Activated CD8-positive, alpha-beta memory T cell treated with anti-CD3 and anti-CD28 coated beads, Interleukin-2, amount 10 ng/mL, durations not matched to agents 7 days and 5 days (primary cell): ENCODE measurements at places on chromosomes 1 and 21.

- no peak for DNase-seq
- H3K4me1 ChIP-seq, result no peaks in the 10 kb centered on the region
- no peak overlapping the region for H3K27ac ChIP-seq
- peaks cover 2% of the 10 kb centered on the region for H3K27me3 ChIP-seq
Observed at GRCh38 chr1:230831771-230832170, 36.5 kb downstream of the C1orf198 start.

DNA sequence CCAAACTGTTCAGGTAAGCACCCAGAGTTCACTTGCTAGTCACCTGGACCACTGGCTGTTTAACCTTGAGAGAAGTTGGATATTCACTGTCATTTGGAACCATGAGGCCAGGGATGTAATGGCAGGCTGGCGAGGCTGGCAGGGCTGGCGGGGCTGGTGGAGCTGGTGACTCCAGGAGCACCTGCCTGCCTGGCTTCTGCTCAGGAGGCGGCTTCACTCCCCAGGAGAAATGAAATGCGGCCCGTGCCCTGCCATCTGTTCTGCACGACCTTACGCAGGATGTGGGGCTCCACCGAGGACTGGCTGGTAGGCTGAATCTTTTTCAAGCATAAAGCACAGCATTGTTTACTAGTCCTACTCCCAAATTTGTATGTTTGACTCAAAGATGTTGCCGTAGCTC, 22.7 kb upstream of the MX1 start:
- H3K4me1 ChIP-seq, result no peaks in the 10 kb centered on the region
- DNase-seq, result no peak
- peaks cover 77% of the 10 kb centered on the region for H3K36me3 ChIP-seq
- no peak overlapping the region for H3K27ac ChIP-seq
- no peaks in the 10 kb centered on the region for H3K27me3 ChIP-seq
- H3K4me3 ChIP-seq, result no peak overlapping the region

- DNase-seq, result peak; percentile 25
- no peaks in the 10 kb centered on the region for H3K36me3 ChIP-seq
- H3K4me1 ChIP-seq, result no peaks in the 10 kb centered on the region
Observed at GRCh38 chr21:42346866-42347600, 3.8 kb downstream of the TFF2 start.

GRCh38 chr1:41280202-41281032, 38.3 kb upstream of the SCMH1 start:
- H3K36me3 ChIP-seq, result no peaks in the 10 kb centered on the region
- H3K27me3 ChIP-seq, result peaks cover 37% of the 10 kb centered on the region
- no peak overlapping the region for H3K27ac ChIP-seq
- no peak for DNase-seq

DNA sequence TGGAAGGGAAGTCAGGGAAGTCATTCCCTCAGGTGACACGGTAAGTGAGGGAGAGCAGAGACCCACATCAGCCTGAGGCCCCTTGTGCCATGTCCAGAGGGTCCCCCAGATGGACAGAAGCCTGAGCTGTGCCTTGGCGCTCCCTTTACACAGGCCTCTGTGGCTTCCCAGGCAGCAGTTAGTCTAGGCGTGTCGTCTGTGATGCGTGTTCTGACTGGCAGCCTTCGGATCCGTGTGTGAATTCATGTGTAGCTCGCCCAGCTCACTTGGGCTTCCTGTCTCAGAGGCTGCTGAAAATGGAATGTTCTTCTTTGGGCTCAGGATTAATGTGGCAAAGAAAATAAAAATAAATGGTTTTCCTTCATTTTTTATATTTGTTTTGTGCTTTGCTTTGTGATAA, 28.3 kb downstream of the PRMT2 start:
- H3K27ac ChIP-seq, result no peak overlapping the region
- H3K4me3 ChIP-seq, result no peak overlapping the region
- peaks cover 25% of the 10 kb centered on the region for H3K4me1 ChIP-seq
- H3K36me3 ChIP-seq, result peaks cover 5% of the 10 kb centered on the region

DNA sequence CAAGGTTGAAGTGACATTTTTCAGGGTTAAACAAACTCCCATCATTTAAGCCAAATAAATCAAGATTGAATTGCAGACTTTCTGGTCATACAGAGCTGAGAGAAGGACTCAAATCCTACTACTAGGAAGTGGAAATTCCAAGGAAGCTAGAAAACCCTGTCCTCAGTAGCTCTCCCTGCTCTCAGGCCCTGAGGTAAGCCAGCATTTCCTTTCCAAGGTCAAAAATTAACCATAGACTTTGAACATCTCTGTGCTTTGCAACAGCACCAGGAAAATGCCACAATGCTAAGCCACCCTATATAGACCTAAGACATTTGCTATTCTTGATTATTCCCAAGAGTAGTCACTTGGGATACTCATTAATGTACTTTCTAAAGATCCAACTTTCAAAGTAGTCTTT, 45.1 kb downstream of the LUZP1 start:
- no peak overlapping the region for H3K27ac ChIP-seq
- no peaks in the 10 kb centered on the region for H3K36me3 ChIP-seq
- no peak overlapping the region for H3K4me3 ChIP-seq

DNA sequence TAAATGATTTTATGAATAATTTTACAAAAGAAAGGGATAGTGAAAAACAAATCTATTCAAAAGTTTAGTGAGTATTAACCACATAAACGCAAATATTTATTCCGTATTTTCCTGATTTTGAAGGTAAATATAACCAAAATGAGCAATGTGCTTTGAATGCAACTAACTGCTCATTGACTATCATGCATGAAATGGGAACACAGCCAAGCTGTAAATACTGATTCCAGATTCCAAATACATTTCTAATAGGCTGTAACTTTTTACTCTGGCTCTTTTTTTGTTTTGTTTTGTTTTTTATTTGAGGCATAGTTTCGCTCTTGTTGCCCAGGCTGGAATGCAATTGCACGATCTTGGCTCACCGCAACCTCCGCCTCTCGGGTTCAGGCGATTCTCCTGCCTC, 41.8 kb downstream of the SELENOF start:
- no peak overlapping the region for H3K4me3 ChIP-seq
- H3K27ac ChIP-seq, result no peak overlapping the region
- H3K27me3 ChIP-seq, result no peaks in the 10 kb centered on the region

- no peak overlapping the region for H3K4me3 ChIP-seq
- DNase-seq, result peak; percentile 81
- H3K27me3 ChIP-seq, result no peaks in the 10 kb centered on the region
- H3K36me3 ChIP-seq, result peaks cover 5% of the 10 kb centered on the region
Observed at GRCh38 chr1:62271948-62272728, 47.1 kb downstream of the KANK4 start.

- H3K27me3 ChIP-seq, result peaks cover 3% of the 10 kb centered on the region
- no peaks in the 10 kb centered on the region for H3K36me3 ChIP-seq
- no peak overlapping the region for H3K4me3 ChIP-seq
- H3K4me1 ChIP-seq, result no peaks in the 10 kb centered on the region
Observed at GRCh38 chr1:91374086-91374485, 30.6 kb downstream of the HFM1 start.

DNA sequence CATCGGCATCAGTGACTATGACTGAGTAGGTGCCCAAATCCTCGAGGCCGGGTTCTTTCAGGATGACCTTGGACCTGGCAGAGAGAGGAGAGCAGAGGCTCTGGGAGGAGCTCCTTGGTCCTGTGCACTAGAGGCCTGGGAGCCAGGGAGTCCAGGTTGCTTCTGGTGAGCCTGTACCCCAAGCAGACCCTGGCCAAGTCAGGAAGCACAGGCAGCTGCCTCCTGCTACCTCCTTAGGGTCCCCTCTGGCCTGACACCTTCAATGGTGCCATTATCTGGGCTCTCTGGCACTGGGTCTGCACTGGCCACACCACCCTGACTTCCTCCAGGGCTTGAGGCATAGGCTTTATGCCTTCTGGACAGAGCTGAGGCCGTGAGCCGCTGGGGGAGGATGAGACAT, 37.7 kb downstream of the MYOM3 start:
- peaks cover 10% of the 10 kb centered on the region for H3K27me3 ChIP-seq
- H3K27ac ChIP-seq, result no peak overlapping the region
- H3K4me1 ChIP-seq, result peaks cover 4% of the 10 kb centered on the region
- no peak for DNase-seq

DNA sequence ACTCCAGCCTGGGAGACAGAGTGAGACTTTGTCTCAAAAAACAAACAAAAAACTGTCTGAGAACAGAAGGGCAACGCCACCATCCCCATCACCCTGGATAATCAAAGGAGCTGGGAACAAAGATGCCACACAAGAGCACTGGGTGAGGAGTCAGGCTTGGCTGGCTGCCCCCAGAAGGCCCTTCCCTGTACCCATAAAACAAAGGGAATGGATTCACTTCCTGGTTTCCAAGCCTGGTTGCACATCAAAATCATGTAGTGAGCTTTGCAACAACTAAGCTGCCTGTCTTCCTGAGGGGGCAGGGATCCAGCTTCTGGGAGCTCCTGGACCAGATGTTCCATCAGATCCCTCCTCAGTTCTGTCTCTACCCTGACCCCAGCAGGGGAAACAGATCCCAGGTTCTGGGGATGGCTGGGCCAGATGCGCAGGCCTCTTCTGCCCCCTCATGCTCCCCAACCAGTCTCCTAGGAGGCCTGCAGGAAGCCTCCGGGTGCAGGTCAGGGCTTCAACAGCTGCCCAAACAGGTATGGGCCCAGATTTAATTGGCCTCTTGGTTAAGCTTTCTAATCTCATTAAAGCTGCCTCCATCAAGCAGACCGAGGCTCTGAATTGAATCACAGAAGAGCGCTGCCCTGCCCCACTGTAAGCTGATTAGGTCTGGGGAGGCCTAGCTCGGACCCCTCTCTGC, 97.8 kb downstream of the MRPL37 start:
- no peak overlapping the region for H3K27ac ChIP-seq
- H3K27me3 ChIP-seq, result no peaks in the 10 kb centered on the region
- peaks cover 37% of the 10 kb centered on the region for H3K4me1 ChIP-seq

DNA sequence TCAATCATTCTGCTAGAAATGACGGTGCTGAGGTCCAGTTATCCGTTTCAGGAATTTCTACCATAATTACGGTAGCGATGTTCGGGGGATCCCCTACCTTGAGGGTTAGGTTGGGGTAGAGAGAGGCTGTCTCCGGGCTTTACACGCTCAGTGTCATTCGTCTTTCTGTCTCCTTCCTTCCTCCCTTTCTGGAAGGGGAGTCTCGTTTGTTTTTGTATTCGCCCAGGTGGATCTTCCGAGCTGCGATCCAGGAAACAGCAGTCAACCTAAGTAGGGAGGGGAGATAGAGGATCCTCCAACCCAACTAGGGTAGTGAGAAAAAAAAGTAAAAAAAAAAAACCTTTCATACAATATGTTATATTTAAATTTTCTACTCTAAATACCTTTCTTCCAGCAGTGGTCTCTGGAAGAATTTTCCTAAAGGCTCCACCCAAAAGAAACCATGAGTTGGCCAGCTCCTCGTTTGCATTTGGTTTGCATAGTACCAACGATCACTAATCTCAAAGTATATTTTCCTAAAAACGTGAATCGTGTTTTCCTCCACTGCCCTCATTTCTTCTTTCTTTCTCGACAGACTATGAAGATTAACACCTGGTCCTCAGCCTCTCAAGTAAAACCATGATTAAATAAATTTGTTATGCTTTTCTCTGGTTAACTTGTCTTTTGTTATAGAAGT, 611 bp upstream of the PIK3C2B start:
- no peak for DNase-seq
- peak overlapping the region; percentile 77 for H3K4me3 ChIP-seq
- H3K36me3 ChIP-seq, result no peaks in the 10 kb centered on the region
- H3K27ac ChIP-seq, result peak overlapping the region; percentile 86
- peaks cover 44% of the 10 kb centered on the region for H3K4me1 ChIP-seq

GRCh38 chr1:67590329-67590728, 94.7 kb upstream of the GADD45A start:
- H3K36me3 ChIP-seq, result no peaks in the 10 kb centered on the region
- H3K4me1 ChIP-seq, result no peaks in the 10 kb centered on the region
- no peak overlapping the region for H3K4me3 ChIP-seq
- H3K27ac ChIP-seq, result no peak overlapping the region
- peaks cover 6% of the 10 kb centered on the region for H3K27me3 ChIP-seq

GRCh38 chr1:230487773-230488428, 61.8 kb upstream of the PGBD5 start:
- H3K27ac ChIP-seq, result no peak overlapping the region
- no peaks in the 10 kb centered on the region for H3K4me1 ChIP-seq
- H3K4me3 ChIP-seq, result no peak overlapping the region
- DNase-seq, result no peak

- H3K27ac ChIP-seq, result no peak overlapping the region
- H3K27me3 ChIP-seq, result peaks cover 12% of the 10 kb centered on the region
- no peak overlapping the region for H3K4me3 ChIP-seq
- no peak for DNase-seq
- no peaks in the 10 kb centered on the region for H3K36me3 ChIP-seq
- no peaks in the 10 kb centered on the region for H3K4me1 ChIP-seq
Observed at GRCh38 chr1:209989525-209989924, 51.5 kb downstream of the SYT14 start.

DNA sequence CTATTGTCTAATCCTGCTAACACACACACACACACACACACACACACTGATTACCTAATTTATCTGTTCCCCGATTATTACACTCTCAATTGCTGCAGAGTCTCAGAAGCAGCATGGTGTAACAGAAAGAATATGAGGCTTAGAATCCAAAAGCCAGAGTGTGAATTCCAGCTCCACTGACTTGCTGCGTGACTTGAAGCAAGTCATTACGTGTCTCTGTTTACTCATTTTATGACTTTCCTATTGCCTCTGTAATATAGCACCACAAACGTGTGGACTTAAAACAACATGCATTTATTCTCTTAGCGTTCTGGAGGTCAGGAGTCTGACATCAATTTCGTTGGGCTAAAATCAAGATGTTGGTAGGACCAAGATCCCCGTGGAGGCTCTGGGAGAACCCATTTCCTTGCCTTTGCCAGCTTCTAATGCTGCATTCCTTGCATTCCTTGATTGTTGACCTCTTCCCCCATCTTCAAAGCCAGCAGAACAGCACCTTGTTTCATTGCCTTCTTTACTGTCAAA, 55.9 kb upstream of the ATP5PO start:
- no peak for DNase-seq
- peak overlapping the region; percentile 3 for H3K27ac ChIP-seq
- no peaks in the 10 kb centered on the region for H3K27me3 ChIP-seq
- no peak overlapping the region for H3K4me3 ChIP-seq
- peaks cover 53% of the 10 kb centered on the region for H3K36me3 ChIP-seq
- H3K4me1 ChIP-seq, result peaks cover 58% of the 10 kb centered on the region

GRCh38 chr1:10555635-10556429, 81.1 kb downstream of the PEX14 start:
- H3K36me3 ChIP-seq, result no peaks in the 10 kb centered on the region
- H3K4me1 ChIP-seq, result peaks cover 4% of the 10 kb centered on the region
- no peak overlapping the region for H3K4me3 ChIP-seq
- DNase-seq, result no peak
- no peaks in the 10 kb centered on the region for H3K27me3 ChIP-seq

DNA sequence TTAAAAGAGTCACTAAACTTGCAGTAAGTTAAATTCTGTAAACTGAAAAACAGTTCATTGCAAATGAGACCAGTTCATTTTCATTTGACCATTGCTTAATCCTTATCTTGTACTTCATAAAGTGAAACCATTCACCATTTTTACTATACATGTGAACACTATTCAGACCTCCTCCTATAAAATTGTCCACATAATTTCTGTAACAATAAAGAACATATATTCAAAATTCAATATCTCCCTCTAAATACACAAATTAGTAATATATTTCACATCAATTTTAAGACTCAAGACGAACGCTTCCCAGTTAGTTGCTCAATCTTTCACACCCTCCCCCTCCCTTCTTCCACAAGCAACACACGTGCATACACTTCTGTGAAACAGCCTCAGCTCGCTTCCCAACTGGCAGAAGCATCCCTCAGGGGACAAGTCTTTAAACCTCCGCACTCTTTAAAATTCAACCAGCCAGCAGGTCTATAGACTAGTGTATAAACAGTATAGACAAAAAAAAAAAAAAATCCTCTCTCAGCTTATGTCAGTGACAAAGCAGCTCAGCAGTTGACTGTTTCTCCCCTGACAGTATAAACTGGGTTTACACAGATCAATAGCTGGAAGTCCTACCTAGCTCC, 99.6 kb downstream of the DENND1B start:
- H3K27me3 ChIP-seq, result no peaks in the 10 kb centered on the region
- no peak overlapping the region for H3K27ac ChIP-seq
- no peaks in the 10 kb centered on the region for H3K4me1 ChIP-seq
- no peaks in the 10 kb centered on the region for H3K36me3 ChIP-seq
